Hematopoietic multipotent progenitor cell treated with erythropoietin and hydrocortisone succinate and interleukin-3 and kit ligand, for 15 days (in vitro differentiated cells): ENCODE measurements at places on chromosomes 11 and 22.

DNA sequence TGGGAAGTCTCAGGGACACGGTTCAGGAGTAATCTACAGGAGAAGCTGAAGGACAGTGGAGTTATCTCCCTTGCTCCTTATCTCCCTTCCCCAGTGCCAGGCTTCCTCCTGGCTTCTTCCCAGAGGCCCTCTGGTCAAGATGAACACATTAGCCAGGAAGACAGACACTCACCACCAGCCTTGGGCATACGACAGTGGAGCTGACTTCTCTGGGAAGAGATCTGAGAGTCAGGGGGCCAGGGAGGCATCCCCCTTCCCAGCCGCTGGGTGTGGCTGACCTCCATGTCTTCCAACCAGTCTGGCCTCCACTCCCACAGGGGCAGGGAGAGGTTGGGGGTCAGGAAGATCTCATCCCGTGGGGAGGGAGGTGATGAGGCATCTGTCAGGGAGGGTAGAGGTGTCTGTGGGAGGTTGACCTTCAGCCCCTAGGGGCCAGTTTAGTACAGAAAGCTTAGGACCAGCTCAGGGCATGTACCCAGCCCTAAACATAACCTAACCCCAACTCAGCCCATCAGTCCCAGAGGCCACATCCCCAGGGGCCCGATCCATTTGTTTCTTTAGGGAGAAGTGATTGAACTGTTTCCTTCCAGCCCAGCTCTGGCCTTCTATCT, 12.7 kb downstream of the ROBO4 start:
- DNase-seq = no peak

- DNase-seq = no peak
Measured at GRCh38 chr22:27906241-27906640, 12.8 kb downstream of the PITPNB start.

- no peak for DNase-seq
Measured at GRCh38 chr11:45798793-45799441, 6.0 kb upstream of the SLC35C1 start.

DNA sequence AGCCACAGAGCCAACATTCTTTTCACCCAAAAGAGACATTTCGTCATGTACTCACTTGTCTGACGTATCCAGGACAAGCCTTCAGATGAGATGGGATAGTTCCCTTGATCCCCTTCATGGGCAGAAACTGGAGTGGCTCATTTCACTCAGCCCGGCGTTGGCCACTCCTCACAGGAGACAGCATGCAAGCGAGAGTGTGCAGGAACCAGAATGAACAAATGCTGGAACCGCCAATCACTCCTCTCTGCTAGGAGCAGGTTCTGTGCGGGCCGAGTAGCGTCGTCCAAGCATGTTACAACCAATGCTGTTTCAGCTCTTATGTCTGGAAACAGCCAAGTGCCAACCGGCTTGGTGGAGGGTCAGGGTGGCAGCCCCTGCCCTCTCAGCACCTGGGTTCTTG, 56.7 kb upstream of the GNAZ start:
- no peak for DNase-seq

DNA sequence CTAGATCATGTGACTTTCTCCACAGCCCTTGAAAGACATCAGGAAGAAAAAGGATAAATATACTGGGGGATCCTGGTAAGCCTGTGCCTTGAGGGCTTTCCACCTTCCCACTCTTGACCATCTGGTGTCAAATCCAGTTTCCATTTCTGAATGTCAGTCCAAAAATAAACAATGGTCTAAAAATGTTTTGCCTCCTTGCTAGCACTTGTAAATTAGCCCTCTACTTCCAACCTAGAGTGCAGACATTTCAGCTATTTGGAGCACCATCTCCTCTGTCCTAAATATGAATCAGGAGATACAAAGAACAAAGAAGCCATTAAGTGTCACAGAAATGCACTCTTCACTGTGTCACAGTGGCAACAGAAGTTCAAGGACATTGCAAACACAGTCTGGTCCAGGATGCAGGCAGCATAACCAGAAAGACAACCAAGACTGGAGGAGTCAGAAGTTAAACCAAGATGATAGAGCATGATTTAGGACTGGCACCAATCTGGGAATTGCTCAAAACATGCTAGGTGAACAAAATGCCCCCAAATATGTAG, 88.1 kb downstream of the CCDC34 start:
- no peak for DNase-seq

DNA sequence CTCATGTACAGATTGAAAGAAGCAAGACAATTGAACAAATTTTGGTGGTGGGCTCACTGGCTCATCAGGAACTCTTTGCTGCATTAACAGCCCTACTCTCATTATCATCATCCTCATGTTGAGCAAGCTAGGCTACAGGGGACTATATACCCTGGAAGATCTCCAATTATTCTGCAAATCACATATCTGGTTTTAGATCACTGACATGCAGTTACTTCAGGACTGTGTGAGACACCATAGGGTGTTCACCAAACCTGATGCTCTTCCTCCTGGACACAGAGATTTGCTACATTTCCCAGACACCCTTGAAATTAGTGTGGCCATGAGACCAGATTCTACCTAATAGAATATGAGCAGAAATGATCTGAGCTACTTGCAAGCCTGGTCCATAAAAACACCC, 23.0 kb upstream of the ME3 start:
- DNase-seq = no peak

GRCh38 chr22:22030493-22031182, 48.1 kb upstream of the TOP3B start:
- DNase-seq = no peak

- no peak for DNase-seq
Measured at GRCh38 chr11:56885177-56885576, 103.5 kb upstream of the OR5AK2 start.

- no peak for DNase-seq
Measured at GRCh38 chr11:47943721-47944586, 36.4 kb upstream of the PTPRJ start.

GRCh38 chr11:518463-519202, 11.6 kb upstream of the RNH1 start:
- peak; percentile 89 for DNase-seq

DNA sequence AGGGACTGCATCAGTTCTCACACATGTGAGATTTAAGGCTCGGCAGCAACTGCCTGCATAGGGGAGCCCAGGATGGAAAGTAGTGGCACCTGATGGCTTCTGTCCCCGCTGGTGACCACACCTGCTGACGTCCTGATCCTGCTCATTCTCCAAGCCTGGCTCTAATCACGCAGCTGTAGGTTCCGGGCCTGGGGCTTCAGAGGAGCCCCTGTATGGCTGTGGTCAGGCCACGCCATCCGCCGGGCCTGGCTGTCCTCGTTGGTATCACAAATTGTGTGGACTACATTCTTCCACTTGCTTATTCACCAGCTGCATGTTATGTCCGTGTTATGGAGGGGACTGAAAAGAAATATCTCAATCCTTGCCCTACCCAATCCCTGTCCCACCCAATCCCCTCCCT, 580.0 kb downstream of the TBC1D22A start:
- DNase-seq = no peak

DNA sequence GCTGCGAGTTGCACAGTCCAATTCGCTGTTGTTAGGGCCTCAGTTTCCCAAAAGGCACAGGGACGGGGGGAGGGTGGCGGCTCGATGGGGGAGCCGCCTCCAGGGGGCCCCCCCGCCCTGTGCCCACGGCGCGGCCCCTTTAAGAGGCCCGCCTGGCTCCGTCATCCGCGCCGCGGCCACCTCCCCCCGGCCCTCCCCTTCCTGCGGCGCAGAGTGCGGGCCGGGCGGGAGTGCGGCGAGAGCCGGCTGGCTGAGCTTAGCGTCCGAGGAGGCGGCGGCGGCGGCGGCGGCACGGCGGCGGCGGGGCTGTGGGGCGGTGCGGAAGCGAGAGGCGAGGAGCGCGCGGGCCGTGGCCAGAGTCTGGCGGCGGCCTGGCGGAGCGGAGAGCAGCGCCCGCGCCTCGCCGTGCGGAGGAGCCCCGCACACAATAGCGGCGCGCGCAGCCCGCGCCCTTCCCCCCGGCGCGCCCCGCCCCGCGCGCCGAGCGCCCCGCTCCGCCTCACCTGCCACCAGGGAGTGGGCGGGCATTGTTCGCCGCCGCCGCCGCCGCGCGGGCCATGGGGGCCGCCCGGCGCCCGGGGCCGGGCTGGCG, at the start of gene BCR:
BCR (plus strand) TSS at position 209 of the 592 bp plus-strand sequence. CDS start 452 bp downstream, outside the sequence.
- DNase-seq = no peak

- DNase-seq = no peak
Measured at GRCh38 chr11:75656044-75656727, 12.7 kb downstream of the MAP6 start.

GRCh38 chr11:59676205-59676604, 7.4 kb upstream of the PATL1 start:
- no peak for DNase-seq

GRCh38 chr22:46741974-46742519, 4.0 kb upstream of the CERK start:
- no peak for DNase-seq

DNA sequence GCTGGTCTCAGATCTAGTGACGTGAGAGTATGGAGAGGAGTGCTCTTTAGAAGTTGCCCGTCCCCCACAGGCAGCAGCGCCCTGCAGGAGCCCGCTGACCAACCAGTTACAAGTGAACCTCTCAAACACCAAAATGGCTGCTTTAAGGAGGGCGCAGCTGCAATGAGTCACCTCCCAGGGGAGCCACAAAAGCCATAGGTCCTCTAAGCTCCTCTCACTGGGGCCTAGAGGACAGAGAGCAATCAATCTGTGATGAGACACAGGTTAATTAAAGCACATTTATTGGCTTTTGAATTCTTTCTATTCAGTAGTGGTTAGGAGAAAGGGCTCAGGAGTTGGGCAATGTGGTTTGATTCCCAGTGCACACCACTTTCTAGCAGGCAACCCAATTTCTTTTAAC, 15.5 kb upstream of the RAPSN start:
- no peak for DNase-seq
